ENCODE measurements at places on chromosomes 5 and 9. TPM values are rescaled to one million over a fixed set of nuclear protein-coding genes. Genes with fewer than 3 reads are reported as not detected.

GRCh38 chr9:5624655-5625054, 4.3 kb upstream of the RIC1 start:
- H3K4me1 ChIP-seq, result peaks cover 16% of the 10 kb centered on the region
- H3K4me3 ChIP-seq, result no peak overlapping the region
- H3K36me3 ChIP-seq, result no peaks in the 10 kb centered on the region

DNA sequence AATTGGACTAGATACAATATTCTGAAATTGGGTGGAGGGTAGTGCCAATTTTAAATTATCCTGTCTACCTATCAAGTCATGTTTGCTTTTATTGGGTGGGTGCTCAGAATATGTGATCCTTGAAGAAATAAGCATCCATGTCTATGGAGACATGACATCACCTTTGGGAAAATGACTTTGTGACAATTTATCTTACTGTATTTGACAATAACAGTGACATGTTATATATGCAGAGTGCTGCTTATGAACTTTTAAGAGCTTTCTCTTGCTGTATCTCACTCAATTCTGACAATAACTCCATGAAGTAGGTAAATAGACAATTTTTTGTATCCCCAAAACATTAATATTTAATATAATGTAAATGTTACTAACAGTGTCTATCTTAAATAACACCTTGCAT, 15.1 kb upstream of the ACTBL2 start:
- DNase-seq, result no peak
- no peaks in the 10 kb centered on the region for H3K27me3 ChIP-seq
- no peaks in the 10 kb centered on the region for H3K36me3 ChIP-seq
- H3K4me1 ChIP-seq, result peaks cover under 1% of the 10 kb centered on the region

DNA sequence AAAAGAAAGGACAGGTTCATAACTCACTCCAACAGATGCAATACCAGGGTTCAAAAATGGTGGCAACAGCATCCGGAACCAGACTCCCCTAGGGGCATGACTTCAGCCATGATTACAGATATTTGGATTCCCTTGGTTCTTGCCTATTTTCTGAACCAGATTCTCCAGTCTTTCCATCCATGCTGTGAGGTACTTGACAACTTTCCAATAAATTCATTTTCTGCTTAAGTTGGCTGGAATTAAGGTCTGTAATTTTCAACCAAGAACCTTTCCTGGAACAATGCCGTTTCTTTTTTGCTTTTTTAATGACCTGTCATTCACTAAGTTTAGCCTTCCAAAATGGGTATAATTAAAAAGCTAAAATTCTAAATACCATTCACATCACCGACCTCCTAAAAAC, 52.2 kb downstream of the SCAI start:
- H3K4me1 ChIP-seq, result no peaks in the 10 kb centered on the region
- no peak for DNase-seq
- H3K4me3 ChIP-seq, result no peak overlapping the region
- no peak overlapping the region for H3K27ac ChIP-seq
- H3K36me3 ChIP-seq, result no peaks in the 10 kb centered on the region
- H3K27me3 ChIP-seq, result no peaks in the 10 kb centered on the region

SHOC1 gene
- 0.07 TPM for polyA plus RNA-seq

TMEFF1 gene
- polyA plus RNA-seq, result not detected

CSF1R gene
- 1.9 TPM for polyA plus RNA-seq

IL33 gene
- 4.8 TPM for polyA plus RNA-seq

- no peaks in the 10 kb centered on the region for H3K36me3 ChIP-seq
- H3K4me3 ChIP-seq, result no peak overlapping the region
- no peak overlapping the region for H3K27ac ChIP-seq
- H3K27me3 ChIP-seq, result no peaks in the 10 kb centered on the region
- no peak for DNase-seq
Measured at GRCh38 chr5:96730586-96730985, 68.4 kb downstream of the CAST start.

GRCh38 chr5:60410427-60410826, 289.5 kb downstream of the DEPDC1B start:
- no peaks in the 10 kb centered on the region for H3K27me3 ChIP-seq
- no peak overlapping the region for H3K4me3 ChIP-seq
- no peaks in the 10 kb centered on the region for H3K36me3 ChIP-seq

- no peaks in the 10 kb centered on the region for H3K36me3 ChIP-seq
- no peak overlapping the region for H3K27ac ChIP-seq
- no peaks in the 10 kb centered on the region for H3K4me1 ChIP-seq
Measured at GRCh38 chr5:20030125-20030524, 42.1 kb upstream of the CDH18 start.

GRCh38 chr9:127805620-127806019, 2.9 kb downstream of the FPGS start:
- H3K27ac ChIP-seq, result no peak overlapping the region
- H3K36me3 ChIP-seq, result peaks cover 27% of the 10 kb centered on the region
- no peaks in the 10 kb centered on the region for H3K27me3 ChIP-seq
- no peak overlapping the region for H3K4me3 ChIP-seq
- no peak for DNase-seq

WNT8A gene
- polyA plus RNA-seq, result not detected

DNA sequence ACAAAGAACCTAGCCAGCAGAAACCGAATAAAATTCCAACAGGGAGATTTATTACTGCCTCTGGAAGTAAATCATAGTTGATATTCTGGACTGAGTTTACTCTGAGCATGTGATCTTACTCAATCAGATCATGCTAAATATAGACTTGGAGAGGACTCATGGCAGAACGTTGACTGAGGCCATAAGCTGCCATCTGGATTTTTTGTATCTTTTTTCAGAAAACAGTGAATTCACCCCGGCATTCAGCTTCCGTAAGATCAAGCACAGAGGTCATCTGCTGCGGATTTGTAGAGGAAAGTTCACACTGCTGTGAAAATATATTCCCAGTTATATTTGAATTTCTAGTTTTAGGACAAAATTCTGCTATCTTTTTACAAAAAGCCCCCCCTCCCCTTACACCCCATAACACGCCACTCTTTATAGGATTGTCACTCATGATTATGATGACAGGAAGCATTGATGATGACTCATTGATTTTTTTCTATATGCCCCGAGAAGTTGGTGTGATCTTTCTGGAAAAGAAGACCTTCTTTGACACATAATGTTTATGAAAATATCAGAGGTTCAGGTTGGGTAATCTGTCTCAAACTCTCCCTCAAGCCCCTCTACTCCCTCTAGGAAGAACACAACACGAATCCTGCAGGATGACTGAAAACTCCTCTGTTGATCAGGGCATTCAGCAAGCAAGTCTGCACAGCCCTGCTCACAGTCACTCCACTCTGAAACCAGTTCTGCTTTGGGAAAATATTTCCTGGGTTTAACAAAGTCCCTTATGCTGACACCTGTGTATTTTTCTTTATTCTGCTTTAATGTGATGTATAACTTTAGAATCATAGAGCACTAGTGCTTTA, 70.8 kb downstream of the NXNL2 start:
- DNase-seq, result no peak
- H3K4me3 ChIP-seq, result no peak overlapping the region
- H3K36me3 ChIP-seq, result no peaks in the 10 kb centered on the region
- no peak overlapping the region for H3K27ac ChIP-seq
- H3K27me3 ChIP-seq, result no peaks in the 10 kb centered on the region
- H3K4me1 ChIP-seq, result peaks cover 6% of the 10 kb centered on the region

FAM153A gene
- polyA plus RNA-seq, result 2.9 TPM

DNA sequence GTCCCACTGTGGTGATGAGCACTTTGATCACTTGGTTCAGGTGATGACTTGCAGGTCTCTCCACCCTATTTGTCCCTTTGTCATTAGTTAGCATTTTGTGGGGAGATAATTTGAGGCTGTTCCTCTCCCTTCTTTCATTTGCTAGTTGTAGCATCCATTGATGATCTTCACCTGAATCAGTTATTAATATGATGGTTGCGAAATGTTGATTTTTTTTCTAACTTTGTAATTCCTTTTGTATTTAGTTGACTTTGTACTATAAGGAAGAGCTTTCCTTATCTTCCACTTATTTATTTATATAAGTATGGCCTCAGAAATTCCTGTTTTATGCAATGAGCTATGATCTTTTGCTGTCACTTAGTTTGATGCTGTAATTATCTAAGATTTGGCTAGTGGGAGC, 12.6 kb downstream of the TRIO start:
- no peak overlapping the region for H3K27ac ChIP-seq
- H3K36me3 ChIP-seq, result no peaks in the 10 kb centered on the region
- DNase-seq, result no peak

DNA sequence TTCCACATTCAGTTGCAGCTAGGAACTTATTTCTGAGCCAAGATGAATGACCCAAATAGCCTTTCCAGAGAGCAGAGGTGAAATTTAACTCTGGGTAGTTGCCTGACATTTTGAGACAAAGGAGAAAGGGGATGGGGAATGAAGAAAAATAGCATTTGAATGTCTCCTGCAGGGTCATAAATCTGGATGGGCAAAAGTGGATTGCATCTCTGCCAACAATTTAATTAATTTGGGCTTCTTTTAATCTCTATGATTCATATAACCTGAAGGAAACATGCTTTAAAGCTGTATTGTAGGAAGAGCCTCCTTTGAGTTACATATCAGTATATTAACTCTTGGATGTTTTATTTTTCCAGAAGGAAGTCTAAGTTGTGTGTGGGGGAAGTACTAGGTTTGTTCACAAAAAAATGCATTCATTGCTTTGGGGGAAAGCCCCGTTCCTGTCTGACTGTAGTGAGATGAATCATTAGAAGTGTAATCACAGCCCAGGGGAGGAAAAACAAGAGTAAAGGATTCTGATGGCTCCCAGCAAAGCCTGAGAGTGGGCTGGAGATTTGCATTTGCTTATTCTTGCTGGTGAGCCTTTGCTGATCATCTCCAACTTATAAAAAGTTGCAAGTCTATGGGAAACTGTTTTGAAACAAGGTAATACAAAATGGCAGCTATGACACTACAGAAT, 133.0 kb upstream of the IQGAP2 start:
- peaks cover 3% of the 10 kb centered on the region for H3K4me1 ChIP-seq
- no peak overlapping the region for H3K27ac ChIP-seq
- H3K27me3 ChIP-seq, result no peaks in the 10 kb centered on the region

AK8 gene
- polyA plus RNA-seq, result 0.53 TPM

DNA sequence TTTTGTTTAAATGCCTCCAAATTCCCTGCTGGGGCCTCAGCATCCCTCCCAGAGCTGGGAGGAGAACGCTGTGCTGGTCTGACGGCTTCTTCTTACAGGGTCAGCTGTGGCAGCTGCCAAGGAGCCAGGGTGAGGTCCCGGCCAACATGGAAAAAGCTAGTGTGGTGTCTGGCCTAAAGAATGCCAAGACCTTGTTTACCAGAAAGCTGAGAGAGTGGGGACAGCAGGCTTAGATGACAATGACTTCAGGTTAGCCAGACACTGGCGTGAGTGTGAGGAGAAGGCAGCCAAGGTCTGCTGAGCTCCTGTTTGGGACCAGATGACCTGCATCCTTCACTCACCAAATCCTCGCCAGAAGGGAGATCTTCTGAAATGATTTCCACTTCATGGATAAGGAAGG, 112.5 kb downstream of the CRB2 start:
- no peaks in the 10 kb centered on the region for H3K4me1 ChIP-seq
- no peaks in the 10 kb centered on the region for H3K36me3 ChIP-seq
- no peaks in the 10 kb centered on the region for H3K27me3 ChIP-seq
- no peak overlapping the region for H3K4me3 ChIP-seq
- DNase-seq, result no peak
- no peak overlapping the region for H3K27ac ChIP-seq

FRMD3 gene
- 1.5 TPM for polyA plus RNA-seq

DNA sequence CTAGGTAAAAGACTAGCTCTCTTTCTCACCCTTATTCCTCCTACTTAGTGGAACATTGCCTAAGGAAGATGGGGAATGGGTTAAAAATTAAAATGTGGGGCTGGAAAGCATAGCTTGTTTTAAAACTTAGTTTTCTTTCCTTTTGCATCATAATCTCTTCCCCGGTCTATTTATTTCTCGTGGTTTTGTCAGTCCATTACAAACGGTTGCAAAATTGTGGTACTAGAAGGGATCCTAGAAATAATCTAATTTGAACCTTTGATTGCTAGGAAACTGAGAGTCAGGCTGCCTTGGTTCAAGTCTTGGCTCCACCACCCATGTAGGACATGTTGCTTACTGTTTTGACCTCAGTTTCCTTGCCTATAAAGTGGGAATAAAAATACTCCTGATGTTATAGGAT, 1.3 kb downstream of the IL31RA start:
- DNase-seq, result no peak
- no peaks in the 10 kb centered on the region for H3K36me3 ChIP-seq
- H3K27ac ChIP-seq, result no peak overlapping the region
- no peaks in the 10 kb centered on the region for H3K27me3 ChIP-seq

DNA sequence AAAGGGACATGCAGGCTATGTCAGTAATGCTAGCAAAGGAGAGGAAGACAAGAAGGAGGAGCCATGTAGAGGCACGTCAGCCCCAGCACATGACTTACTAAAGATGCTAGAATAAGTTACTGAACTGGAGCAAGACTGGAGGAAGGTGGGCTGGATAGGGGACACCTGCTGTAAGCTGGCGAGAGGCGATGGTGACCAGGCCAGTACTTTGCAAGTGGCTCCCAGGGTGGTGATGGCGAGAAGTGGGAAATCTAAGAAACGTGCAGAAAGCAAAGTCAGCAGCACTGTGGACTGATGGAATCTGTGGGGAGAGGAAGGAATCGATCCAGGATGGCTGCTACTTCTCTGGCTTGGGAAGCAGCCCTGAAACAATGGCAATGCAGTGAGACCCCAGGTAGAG, 617.1 kb upstream of the ADAMTS16 start:
- H3K4me1 ChIP-seq, result no peaks in the 10 kb centered on the region
- H3K27ac ChIP-seq, result no peak overlapping the region
- H3K27me3 ChIP-seq, result no peaks in the 10 kb centered on the region
- H3K36me3 ChIP-seq, result no peaks in the 10 kb centered on the region

ECSCR gene
- 5.1 TPM for polyA plus RNA-seq

PHF24 gene
- 0.11 TPM for polyA plus RNA-seq

DNA sequence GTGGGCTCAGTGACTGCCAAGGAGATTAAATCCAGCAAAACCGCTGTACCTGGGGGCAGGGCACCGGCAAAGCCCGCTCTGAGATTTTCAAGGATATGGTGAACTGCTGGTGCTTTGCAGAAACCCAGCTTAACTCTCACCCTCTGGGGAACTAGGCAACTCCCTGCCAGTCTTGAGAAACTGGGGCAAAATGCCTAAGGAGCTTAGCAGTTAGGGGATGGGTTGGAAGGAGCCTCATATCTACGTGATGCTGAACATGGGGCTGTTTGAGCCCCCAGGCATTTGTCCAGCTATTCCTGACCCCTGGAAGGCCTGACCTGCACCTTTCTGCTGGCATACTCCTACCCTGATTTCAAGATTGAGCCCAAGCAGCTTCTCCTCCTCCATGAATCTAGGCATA, 108.6 kb upstream of the TBC1D2 start:
- H3K27me3 ChIP-seq, result no peaks in the 10 kb centered on the region
- H3K4me1 ChIP-seq, result no peaks in the 10 kb centered on the region
- no peak overlapping the region for H3K27ac ChIP-seq

CD14 gene
- polyA plus RNA-seq, result 17.6 TPM

LCN15 gene
- not detected for polyA plus RNA-seq

LCN1 gene
- polyA plus RNA-seq, result not detected

GRCh38 chr5:54728588-54728915, 211.0 kb downstream of the SNX18 start:
- no peak overlapping the region for H3K4me3 ChIP-seq
- no peaks in the 10 kb centered on the region for H3K4me1 ChIP-seq
- H3K36me3 ChIP-seq, result no peaks in the 10 kb centered on the region
- DNase-seq, result no peak
- no peak overlapping the region for H3K27ac ChIP-seq
- no peaks in the 10 kb centered on the region for H3K27me3 ChIP-seq

GRCh38 chr5:103315455-103315854, 56.9 kb downstream of the MACIR start:
- no peak for DNase-seq
- H3K27ac ChIP-seq, result no peak overlapping the region
- H3K4me3 ChIP-seq, result no peak overlapping the region
- H3K36me3 ChIP-seq, result no peaks in the 10 kb centered on the region

- no peak overlapping the region for H3K4me3 ChIP-seq
- H3K27me3 ChIP-seq, result no peaks in the 10 kb centered on the region
- DNase-seq, result no peak
- H3K27ac ChIP-seq, result no peak overlapping the region
Measured at GRCh38 chr5:155750101-155750500, 576.9 kb upstream of the SGCD start.

Measured in pancreas (tissue), 10 donors.